Suppressor macrophage treated with lipopolysaccharide for 1 hour (primary cell): ENCODE measurements at places on chromosomes 2 and 18.

DNA sequence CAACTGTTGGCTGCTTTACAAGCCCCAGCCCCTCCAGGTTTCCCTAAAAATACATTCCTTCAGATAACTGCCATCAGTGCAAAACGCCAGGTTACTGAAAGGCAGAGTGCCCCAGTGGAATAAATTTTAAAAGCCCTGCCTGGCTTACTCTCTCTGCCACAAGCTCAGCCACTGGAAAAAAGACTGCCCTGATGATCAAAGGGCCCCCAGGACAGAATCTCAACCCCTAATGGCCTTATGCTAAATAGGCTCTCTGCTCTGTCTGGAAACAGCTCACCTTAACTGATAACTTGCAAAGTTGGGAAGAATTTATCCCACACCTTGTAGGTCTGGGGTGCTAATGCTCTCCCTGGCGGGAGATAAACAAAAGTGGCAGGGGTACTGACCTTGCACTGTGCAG lies 33.9 kb downstream of the CFAP53 start:
- no peak for DNase-seq

GRCh38 chr2:209577376-209578357 lies 153.8 kb downstream of the MAP2 start:
- peak; percentile 61 for DNase-seq

DNA sequence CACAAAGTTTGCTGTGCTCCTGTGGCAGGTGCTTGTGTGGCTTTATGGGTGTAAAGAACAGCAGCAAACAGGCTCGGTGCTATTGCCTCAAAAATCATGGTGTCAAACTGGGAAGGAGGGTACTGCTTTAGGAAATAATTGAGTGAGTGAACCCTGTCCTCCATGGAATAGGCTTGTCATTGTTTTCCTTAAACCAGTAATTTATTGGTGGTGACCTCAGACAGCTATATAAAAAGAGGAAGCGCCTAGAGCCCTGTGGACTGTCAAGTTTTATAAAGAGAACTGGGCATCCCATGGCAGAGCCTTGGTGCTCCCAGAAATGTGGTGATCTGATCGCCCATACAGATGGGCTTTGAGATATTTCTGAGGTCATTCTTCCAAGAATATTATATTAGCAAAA lies 4.7 kb upstream of the CXCR4 start:
- peak; percentile 59 for DNase-seq

DNA sequence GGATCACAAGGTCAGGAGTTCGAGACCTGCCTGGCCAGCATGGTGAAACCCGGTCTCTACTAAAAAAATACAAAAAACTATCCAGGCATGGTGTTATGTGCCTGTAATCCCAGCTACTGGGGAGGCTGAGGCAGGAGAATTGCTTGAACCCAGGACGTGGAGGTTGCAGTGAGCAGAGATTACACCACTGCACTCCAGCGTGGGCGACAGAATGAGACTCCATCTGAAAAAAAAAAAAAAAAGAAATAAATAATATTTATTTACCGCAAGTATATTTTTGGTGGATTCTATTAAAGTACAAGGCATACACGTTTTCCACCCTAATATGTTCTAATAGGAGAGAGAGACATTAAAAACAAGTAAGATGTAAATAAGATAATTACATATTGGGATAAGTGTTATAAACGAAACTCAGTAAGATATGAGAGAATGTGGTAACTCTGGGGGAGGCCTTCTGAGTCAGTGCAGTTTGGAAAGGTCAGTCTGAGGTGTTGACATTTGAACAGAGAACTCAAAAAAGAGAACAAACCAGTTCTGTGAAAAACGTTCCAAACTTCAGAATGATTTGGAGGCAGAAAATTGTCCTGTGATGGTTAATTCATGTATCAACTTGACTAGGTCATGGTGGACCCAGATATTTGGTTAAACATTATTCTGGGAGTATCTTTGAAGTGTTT lies 8.8 kb upstream of the POLI start:
- DNase-seq = peak; percentile 79
